ENCODE measurements at places on chromosomes 6 and 20.
A peak's percentile ranks its signal among the peaks of the same experiment; 100 is the strongest.

- DNase-seq, result no peak
Observed at GRCh38 chr6:11804701-11805100, 26.1 kb upstream of the ADTRP start.

- DNase-seq, result no peak
Observed at GRCh38 chr6:157209865-157210530, 113.3 kb downstream of the TMEM242 start.

DNA sequence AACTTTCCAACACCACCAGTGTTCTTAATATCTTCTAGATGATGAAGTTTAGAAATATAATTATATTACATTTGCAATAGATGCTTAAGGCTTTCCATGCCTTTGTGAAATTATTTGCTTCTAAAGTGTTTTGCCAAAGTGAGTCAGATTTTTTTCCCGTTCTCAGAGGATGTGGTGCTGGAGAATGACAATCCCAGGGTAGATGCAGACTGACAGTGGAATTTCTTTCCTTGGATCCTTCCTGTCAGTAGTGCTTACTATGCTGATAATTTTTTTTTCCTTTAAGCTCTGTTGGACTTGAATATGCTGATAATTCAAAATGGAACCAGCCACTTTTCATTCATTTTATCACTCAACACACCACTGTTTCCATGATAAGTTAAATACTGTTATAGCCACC is 59.9 kb upstream of the SOX4 start:
- DNase-seq, result no peak

GRCh38 chr6:157298216-157298724 is 25.0 kb downstream of the TMEM242 start:
- no peak for DNase-seq

DNA sequence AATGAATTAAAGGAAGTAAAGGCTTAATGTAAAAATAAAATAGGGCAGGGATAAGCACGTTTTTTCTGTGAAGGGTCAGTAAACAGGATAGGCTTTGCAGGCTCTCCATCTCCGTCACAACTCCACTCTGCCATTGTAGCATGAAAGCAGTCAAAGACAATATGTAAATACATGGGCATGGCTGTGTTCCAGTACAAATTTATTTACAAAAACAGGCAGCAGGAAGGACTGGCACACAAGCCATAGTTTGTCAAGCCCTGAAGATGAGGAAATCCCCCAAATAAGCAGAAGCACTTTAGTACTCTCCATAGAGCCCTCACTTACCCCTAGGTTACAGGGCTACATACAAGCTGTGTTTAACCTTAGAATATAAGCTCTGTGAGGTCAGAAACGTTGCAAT is 8.9 kb upstream of the FBXO9 start:
- no peak for DNase-seq

DNA sequence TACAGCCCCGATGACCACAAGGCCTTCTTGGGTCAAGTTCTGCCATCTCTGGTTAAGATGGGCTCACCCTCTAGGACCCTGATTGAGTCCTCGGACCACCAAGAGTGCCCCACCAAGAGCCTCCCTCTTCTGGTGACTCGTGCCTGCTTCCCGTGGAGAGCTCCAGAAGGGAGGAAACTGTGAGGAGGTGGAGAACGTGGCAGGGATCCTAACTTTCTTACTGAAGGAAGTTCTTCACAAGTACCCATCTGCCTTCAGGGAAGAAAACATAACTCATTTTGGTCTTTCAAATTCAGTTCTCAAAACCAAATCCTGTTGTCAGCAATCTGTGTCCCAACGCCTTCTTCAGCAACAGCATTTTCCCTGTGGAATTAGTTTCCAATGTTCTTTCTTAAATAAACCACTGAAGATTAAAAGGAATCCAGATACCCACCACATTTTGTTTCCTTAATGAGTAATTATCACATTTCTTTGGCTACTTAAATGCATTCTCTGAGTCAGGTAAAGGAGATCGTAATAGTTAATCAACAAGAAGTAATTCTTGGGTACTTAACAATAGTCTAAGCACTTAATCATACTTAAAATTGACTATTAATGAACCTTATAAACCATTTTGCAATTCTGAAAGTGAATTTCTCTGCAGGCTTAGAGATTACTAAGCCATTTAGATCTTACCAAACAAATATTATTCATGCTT is 185.8 kb upstream of the SGK1 start:
- DNase-seq, result no peak

DNA sequence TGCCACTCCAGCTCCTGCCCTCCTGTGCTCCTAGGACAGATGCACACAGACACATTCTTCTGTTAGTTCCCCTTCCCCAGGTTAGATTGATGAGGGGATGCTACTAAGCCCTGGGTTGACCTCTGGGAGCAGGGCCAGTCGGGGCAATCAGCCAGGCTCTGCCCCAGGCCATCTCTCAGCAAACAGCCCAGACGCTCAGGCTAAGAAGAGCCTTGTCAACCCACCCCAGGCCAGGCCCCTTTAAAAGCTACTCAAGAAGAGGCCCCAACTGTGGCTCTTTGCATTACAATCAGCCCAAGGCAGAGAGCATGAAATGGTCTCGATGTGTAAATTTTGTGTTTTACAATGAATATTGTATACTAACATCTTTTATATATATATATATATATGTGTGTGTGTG is 107.4 kb downstream of the TFAP2A start:
- no peak for DNase-seq

DNA sequence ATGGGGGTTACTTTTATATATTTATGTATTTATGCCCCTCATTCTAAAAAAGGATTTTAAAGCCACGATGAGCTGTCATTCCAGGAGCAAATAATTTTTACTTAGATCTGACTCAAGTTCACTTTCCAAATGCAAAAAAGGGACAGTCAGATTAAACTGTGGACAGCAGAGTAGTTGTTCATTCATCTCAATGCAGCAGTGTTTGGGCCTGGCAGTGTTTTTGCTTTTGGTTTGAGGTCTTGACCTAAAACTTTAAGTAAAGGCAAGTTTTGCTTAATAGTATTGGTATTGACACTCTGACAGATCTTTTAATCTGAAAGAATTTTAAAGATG is 13.9 kb downstream of the JARID2 start:
- no peak for DNase-seq

DNA sequence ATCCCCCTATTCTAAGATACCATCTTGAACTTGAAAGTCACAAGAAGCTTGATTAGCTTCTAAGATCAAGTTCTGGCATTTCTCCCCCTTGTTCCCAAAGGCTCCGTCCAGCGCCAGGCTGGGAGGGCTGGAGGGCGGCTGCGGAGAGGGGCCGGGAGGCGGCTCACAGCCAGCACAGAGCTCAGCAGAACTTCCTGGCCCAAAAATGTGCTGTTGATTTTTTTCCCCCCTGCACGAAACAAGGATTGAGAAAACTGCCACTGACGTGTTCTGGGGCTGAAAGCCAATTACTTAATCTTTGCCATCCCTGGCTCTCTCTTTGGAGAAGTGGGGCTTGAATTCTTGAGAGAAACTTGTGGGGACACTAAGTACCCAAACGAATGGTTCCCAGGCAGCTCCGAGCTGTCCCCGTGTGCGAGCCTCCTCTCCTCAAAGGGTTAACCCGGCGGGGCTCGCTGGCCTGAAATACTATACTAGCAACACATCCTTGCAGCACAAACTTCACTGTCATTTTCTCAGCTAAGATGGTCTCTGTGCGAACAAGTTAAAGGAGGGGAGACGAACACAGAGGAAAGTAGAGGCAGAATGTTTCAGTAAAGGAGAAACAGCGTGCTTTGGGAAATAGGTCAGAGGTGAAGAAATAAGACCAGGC is 452 bp downstream of the TRAF3IP2 start:
- DNase-seq, result peak; percentile 47
